ENCODE measurements at places on chromosomes 16 and 17.
A peak's percentile ranks its signal among the peaks of the same experiment; 100 is the strongest.

- no peak for DNase-seq
These were observed 10.2 kb upstream of the KRT20 start for GRCh38 chr17:40895106-40895730.

DNA sequence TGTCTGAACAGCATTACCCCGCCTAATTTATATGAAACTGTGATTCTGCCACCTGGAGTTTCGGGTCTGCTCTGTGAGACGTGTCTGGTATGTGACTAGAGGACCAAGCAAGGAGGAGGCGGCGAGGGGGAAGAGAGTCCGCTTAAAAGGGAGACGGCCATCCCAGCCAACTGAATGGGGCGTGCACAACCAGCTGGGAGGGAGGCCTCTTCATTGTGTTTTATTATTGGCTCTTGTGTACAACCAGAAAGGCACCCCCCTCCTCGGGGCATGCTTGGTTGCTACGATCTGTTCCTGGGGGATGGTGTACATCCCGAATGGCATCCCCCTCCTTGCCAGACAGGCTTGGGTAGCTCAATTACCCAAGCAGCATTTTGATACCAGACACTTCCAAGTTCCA is 384.5 kb upstream of the SALL1 start:
- no peak for DNase-seq

GRCh38 chr17:61411261-61412142 is 11.9 kb downstream of the TBX2 start:
- DNase-seq = peak; percentile 78

- DNase-seq = no peak
These were observed 16.0 kb downstream of the NSRP1 start for GRCh38 chr17:30132615-30133014.

Data from ACHN (cell line).